Stimulated activated CD4-positive, alpha-beta T cell treated with anti-CD3 and anti-CD28 coated beads, Interleukin-12 subunit alpha, Interleukin-12 subunit beta, amount 100 ng/mL, for 4 hours (primary cell): ENCODE measurements at places on chromosomes 13 and 19.

- no peak for DNase-seq
Observed at GRCh38 chr19:58001895-58002369, 688 bp downstream of the ZNF606 start.

GRCh38 chr19:43780706-43781525 lies at the start of gene KCNN4:
Gene KCNN4 (minus strand): TSS chr19:43780973. CDS start chr19:43780861, 112 bp downstream.
- peak; percentile 67 for DNase-seq

GRCh38 chr13:23670793-23671192 lies 100.6 kb downstream of the TNFRSF19 start:
- no peak for DNase-seq

DNA sequence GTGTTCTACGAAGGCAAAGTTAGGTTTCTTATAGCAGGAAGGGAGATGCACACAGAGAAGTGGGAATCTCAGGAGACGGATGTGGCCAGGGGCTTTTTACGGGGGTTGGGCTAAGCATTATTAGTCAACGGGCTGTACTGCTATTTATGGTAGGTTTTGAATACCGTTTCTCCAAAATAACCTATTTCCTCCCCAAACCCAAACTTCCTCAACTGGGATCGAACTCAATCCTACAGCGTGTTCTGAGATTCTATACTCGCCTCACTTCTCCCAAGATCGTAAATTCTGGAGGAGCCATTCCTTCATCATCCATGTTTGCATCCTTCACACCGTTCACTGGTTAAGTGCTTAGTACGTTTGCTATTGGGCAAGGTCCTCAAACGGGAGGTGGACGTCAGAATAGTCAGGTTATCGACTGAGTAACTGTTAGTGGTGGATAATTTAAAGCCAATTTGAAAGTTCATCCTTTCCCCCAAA lies 1.2 kb upstream of the TRIM13 start:
- DNase-seq = no peak

DNA sequence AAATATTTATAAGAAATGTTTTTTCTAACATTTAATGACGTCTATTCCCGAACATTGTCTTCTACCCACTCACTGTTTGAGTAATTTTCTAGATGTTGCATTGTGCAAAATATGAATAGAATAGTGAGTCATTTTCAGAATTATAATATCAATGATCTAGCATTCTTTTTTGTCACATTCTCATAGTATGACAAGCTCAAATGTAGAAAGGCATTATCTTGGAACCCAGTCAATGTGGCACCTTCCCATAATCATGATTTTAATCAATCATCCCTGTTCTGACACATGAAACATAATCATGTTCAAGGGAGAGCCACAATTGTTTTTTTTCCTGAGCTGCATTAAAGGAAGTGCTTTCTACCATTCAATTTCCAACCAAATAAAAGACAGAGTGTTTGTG lies 265.8 kb downstream of the OXGR1 start:
- no peak for DNase-seq

GRCh38 chr13:113361406-113361805 lies 2.5 kb downstream of the GRTP1 start:
- no peak for DNase-seq

DNA sequence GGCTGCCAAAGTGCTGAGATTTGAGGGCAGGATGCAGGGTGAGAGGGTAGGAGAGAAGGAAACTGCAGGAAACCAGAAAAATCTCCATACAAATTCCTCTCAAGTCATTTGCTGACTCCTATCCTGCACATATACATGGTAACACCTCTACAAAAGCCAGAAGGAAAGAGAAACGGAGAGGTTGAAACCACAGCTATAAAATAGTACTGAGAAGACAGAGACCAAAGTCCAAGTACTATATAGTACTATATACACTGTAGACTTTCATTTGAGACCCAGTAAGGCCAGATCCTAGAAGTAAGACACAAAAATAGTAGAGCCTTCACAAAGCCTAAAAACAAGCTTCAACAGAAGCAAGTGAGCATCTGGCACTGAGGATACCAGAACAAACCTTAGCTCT lies 103.1 kb downstream of the UGGT2 start:
- no peak for DNase-seq

GRCh38 chr19:41027273-41027967 lies 36.3 kb downstream of the CYP2B6 start:
- DNase-seq = no peak

GRCh38 chr13:44437356-44438233 lies 64.0 kb downstream of the SERP2 start:
- no peak for DNase-seq

DNA sequence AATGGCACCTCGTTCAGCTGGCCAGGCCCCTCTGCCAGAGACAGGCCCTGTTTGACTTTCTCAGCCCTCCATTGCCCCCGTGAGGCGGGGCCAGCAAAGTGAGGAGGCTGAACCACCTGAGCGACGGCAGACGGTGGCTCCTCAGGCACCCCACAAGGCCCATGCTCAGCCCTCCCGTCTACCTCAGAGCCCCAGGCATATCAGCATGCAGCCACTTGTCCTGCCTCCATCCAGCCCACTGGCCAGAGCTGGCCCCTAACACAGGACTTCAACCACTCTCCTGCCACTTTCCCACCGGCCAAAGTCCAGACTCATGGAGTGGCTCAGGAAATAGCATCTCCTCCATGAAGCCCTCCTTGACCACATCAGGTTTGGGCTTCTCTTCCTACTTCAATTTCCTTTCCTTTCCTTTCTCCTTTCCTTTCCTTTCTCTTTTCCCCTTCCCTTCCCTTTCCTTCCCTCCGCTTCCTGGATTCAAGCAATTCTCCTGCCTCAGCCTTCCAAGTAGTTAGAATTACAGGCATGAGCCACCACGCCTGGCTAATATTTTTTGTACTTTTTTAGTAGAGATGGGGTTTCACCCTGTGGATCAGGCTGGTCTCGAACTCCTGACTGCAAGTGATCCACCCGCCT lies 9.3 kb downstream of the SLC7A10 start:
- DNase-seq = no peak

DNA sequence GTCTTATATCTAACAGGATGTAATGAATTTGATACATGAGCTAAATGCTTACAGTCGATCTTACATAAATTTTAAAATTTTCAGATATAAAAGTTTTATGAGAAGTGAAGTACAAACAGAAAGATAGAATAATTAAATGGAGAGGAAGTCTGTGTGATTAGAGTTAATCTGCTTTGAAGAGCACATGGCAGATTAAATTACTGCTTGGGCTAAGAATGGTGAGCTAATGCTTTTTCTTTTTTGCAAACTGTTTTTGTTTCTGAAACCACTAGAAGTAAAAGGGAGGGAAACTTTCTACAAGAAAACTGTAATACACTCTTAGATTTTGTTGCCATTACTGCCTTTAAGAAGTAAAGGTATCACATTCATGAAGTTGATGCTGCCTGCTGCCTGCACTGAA lies 96.3 kb upstream of the SPRY2 start:
- no peak for DNase-seq

GRCh38 chr19:36771261-36772231 lies 1.1 kb downstream of the ZNF850 start:
- no peak for DNase-seq
